ENCODE measurements at places on chromosomes 7 and 10.

DNA sequence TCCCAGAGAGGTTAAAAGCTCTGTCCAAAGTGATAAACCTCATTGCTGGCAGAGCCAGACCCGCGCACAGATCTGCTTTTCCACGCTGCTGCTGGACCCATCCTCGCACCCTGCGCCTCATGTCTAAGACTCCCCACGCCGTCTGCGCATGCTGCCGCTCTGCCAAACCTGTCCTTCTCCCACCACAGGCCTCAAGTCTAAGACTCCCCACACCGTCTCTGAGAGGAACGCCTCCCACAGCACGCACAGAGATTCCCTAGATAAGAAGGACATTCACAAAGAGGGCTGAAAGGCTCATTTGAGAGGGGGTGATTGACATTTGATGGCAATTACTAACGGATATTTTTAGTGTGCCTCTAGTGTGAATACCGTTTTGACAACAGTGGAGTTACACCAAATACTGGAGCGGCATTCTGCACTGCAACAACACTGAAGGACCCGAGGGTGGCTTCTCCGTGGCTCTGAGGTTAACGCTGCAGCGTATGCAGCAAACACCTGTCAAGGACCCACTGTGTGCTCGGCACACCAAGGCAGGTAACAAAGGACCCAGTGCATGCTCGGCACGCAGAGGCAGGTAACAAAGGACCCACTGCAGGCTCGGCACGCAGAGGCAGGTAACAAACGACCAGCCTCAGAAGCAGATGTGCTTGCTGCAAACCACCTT lies 231.4 kb downstream of the DNAJB6 start:
- DNase-seq = no peak

DNA sequence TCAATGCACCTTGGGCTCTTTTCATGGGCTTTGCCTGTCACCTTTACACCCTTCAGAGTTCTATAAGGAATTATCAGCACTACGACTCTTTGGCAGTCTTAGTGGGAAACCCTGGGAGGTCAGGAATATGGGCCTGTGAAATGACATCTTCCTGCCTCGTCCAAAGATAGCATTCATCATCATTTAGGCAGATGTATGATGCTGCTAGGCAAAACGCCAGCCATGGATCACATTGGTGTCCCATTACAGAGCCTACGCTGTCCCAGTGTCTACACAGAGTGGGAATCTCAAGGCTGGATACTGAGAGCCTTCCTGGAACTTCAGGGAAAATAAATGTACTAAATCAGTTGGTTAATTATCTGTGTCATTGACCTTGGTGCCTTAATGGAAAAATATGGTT lies 259.4 kb upstream of the CELF2 start:
- no peak for DNase-seq

DNA sequence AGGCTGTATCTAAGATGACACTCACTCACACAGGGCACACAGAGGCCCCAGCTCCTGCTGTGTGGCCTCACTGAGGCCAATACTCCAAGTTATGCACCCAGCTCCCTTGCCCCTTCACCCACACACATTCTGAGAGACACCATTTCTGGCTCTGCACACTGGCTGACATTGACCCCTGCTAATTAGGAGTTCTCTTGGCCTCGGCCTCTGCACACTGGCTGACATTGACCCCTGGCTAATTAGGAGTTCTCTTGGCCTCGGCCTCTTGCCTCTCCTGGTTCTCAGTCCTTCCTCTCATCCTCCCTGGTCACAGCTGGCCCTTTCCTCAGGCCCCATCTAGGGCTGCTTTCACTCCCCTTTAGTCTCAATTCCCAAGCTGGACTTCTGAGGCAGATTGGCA lies 97.3 kb downstream of the GRID1 start:
- DNase-seq = no peak

GRCh38 chr10:112775381-112775780 lies 174.7 kb upstream of the TCF7L2 start:
- DNase-seq = no peak

- DNase-seq = no peak
Observed at GRCh38 chr10:44424298-44424697, 39.4 kb upstream of the CXCL12 start.

- DNase-seq = peak; percentile 25
Observed at GRCh38 chr7:50393547-50394252, 56.5 kb downstream of the FIGNL1 start.
